Stomach (tissue), 19 donors: ENCODE measurements at places on chromosomes 3 and 15. TPM values are rescaled to one million over a fixed set of nuclear protein-coding genes. Genes with fewer than 3 reads are reported as not detected.

DNA sequence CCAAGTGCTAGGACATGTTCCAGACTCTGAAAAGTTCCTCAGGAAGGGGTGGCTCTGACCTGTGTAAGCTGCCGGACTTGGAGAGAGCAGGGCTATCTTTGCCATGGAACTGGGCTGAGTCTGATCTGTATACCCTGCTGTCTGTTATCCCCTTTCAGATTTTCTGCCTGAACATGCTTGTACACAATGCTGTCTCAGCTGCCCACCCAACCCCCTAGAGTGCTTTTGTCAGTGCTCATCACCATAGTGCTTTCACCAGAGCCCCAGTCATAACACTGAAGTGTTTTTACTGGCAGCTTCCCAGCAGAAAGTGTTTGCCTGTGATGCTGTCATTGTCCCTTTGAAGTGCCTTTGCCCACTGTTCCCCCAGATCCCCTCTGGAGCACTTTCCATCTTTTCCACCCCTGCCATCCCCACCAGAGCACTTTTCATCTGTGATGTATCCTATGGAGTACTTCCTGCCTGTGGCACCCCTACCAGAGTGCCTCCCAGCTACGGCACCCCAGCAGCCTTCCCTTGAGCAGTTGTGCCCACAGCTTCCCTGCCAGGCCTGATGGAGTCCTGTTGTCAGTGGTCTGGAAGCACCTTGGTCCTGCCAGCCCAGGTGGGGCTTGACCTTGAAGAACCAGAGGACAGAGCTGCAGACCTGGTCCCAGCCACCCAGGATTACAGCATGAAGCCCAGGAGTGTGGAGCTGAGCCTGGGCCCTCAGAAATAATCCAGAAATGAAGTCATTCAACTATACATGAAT lies 397.7 kb downstream of the DIPK2A start:
- DNase-seq: no peak

MESP2 gene
- total RNA-seq: not detected

ZBTB47 gene
- 40.3 TPM for total RNA-seq

GRCh38 chr3:46566040-46566641 lies at the start of gene LRRC2:
LRRC2 (minus strand) TSS chr3:46566302; CDS start chr3:46551591, 14,711 bp downstream.
- peak; percentile 73 for DNase-seq

B3GALNT1 gene
- 4.6 TPM for total RNA-seq

DNA sequence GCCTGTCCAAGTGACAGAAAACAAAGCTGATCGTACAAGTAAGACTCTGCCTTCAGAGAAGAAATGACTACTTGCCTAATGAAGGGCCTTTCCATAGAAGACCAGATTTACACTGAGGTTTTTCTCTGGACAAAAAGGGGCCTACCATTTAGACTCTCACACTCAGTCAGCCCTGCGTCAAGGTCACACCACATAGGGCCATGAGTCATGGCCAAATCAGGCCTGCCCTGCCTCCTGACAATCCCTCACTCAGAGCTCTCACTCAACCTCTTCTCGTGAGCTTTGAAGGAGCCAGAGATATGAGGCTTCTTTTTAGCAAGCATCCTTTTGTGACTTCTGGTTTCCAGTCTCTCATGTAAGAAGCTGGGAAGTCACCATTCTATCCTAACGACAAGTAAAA lies 68.1 kb upstream of the NMNAT3 start:
- DNase-seq: no peak

SLC35A5 gene
- 17.1 TPM for total RNA-seq
